A549 treated with Hydrocortisone at 1 μM for 4 hours (cell line): ENCODE measurements at places on chromosomes 1 and 21. TPM values are rescaled to one million over a fixed set of nuclear protein-coding genes. Genes with fewer than 3 reads are reported as not detected.

Gene OR2T29
- total RNA-seq = not detected in 5 replicates

Gene NBPF4
- 0.13 to 0.21 TPM (median 0.15 TPM) in 5 replicates for total RNA-seq

Gene CR2
- 0.02 to 0.03 TPM in 2 of 5 replicates, not detected in the others for total RNA-seq

Gene DPT
- total RNA-seq = not detected in 5 replicates

Gene F3
- total RNA-seq = 5.6 to 13.1 TPM (median 7.5 TPM) in 5 replicates

Gene AQP10
- not detected in 5 replicates for total RNA-seq

Gene S100A2
- total RNA-seq = 19.0 to 37.7 TPM (median 28.0 TPM) in 5 replicates

Gene COL6A2
- 14.6 to 17.8 TPM (median 16.9 TPM) in 5 replicates for total RNA-seq

Gene TNFRSF18
- 0.17 to 0.42 TPM in 2 of 5 replicates, not detected in the others for total RNA-seq

Gene C1orf185
- total RNA-seq = not detected in 5 replicates

Gene CLCA1
- 0.03 TPM in 1 of 5 replicates, not detected in the others for total RNA-seq

Gene G0S2
- 3.8 to 4.6 TPM (median 4.0 TPM) in 5 replicates for total RNA-seq

Gene SPRR1A
- not detected in 5 replicates for total RNA-seq

Gene SPRR2D
- total RNA-seq = 0.18 TPM in 1 of 5 replicates, not detected in the others

Gene DBT
- 3.3 to 4.5 TPM (median 4.2 TPM) in 5 replicates for total RNA-seq

Gene COL9A2
- total RNA-seq = 0.09 to 0.31 TPM (median 0.20 TPM) in 5 replicates

Gene CRYAA
- total RNA-seq = not detected in 5 replicates

Gene ESPN
- 0.22 to 1.2 TPM (median 0.51 TPM) in 5 replicates for total RNA-seq

Gene CDC20
- 182 to 204 TPM (median 198 TPM) in 5 replicates for total RNA-seq

Gene C1orf87
- total RNA-seq = not detected in 5 replicates

Gene MAPKAPK2
- 78.9 to 90.6 TPM (median 89.4 TPM) in 5 replicates for total RNA-seq

Gene CAMSAP2
- 15.0 to 26.2 TPM (median 18.8 TPM) in 5 replicates for total RNA-seq

Gene DNAJC28
- 0.16 to 0.48 TPM (median 0.38 TPM) in 5 replicates for total RNA-seq

Gene OLIG2
- not detected in 5 replicates for total RNA-seq

Gene MPZ
- total RNA-seq = 0.13 to 0.27 TPM (median 0.21 TPM) in 4 of 5 replicates, not detected in the other

Gene SYPL2
- 0.03 to 0.12 TPM (median 0.10 TPM) in 5 replicates for total RNA-seq

Gene TTLL7
- total RNA-seq = 2.8 to 4.2 TPM (median 3.2 TPM) in 5 replicates

Gene RGS8
- total RNA-seq = not detected in 5 replicates
